Stimulated activated CD8-positive, alpha-beta memory T cell treated with anti-CD3 and anti-CD28 coated beads, Interleukin-4, amount 100 ng/mL, for 4 hours (primary cell): ENCODE measurements at places on chromosomes 3 and 15.

DNA sequence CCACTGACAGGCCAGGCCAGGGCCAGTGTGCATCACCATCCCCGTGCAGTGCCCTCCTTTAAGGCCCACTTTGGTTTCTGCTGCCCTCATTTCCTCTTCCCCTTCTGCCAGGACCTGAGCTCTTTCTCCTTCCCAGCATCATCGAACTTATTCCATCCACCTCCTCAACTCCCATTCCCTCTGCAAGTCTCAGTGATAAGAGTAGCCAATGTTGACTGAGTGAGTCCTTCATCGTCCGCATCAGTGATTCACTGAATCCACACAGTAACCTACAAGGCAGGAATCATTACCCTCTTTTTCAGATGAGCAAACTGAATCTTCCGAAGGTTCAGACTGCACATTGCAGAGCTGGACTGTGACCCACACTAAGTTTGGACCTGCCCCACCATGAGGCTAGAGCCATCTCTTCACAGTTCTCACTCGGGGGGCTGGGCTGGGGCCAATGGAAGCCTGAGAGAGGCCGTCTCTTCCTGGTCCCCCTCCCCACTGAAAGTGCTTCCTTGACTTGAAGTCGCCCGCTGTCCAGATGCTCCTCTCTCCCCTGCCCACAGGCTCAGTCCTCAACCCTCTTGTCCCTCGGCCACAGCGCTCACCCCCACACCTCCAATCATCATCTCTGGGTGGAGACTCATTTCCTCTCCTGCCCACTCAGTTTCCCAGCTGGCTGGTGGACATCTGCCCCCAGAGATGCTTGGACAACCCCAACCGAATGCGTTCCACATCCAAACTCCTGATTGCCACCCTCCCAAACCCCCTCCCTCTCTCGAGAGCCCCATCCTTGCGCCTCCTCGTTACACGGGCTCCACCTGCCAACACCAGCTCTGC lies 15.2 kb upstream of the ANPEP start:
- no peak for DNase-seq

- DNase-seq, result no peak
Observed at GRCh38 chr3:108223928-108224327, 1.7 kb upstream of the IFT57 start.

DNA sequence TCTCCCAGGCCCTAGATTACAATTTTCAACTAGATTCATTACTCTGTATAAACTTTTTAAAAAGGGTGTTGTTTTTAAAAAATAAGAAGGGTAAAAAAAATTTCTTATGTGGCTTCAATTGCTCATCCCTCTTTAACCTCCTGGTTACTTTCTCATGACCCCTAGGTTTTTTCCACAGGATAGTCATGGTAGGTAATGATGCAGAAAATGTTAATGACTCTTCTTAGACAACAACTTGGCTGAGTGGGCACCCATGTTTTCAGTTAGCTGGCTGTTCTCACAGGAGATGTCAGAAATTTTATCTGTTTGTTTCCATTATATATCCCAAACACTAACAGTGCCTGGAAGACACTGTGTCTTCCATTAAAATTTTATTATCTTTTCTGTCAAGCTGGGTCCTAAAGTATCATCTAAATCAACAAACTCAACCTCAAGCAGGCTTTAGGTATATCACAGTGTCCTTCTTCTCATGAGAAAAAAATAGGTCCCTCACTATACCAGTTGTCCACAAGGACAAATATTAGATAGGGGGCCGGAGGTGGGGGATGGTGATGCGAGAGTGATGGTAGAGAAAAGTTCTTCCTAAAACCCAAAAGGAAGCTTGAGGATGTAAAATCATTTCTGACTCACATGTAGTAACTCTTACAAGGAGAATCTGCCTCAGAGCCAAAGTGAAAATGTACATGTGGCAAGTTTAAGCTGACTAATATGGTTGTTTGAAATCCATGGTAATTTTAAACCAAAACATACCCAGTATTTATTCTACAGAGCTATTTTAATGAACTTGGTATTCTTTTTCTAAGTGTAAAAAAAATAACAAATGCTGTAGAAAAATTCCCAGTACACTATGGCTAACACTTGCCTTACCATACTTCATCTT lies 43.3 kb downstream of the PLOD2 start:
- no peak for DNase-seq

- no peak for DNase-seq
Observed at GRCh38 chr15:62976301-62976881, 66.2 kb upstream of the TPM1 start.

GRCh38 chr3:66398228-66399025 lies 102.4 kb downstream of the LRIG1 start:
- no peak for DNase-seq

DNA sequence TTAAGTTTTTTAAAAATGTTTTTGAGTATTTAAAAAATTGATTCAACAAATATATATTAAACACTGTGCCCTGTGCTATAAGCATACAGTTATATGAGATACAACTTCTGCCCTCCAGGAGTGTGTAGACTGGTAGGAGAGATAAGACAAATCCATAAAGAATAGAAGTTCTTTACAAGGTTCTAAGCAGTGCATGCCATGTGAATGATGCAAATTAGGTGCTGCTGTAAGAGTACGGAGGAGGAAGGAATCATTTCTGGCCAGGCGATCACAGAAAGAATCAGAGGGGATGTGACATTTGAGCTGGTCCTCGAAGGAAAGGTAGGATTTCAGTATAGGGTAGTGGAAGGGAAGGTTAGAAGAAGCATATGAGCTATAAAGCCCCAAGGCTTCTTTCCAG lies 14.0 kb downstream of the MAPKBP1 start:
- no peak for DNase-seq

DNA sequence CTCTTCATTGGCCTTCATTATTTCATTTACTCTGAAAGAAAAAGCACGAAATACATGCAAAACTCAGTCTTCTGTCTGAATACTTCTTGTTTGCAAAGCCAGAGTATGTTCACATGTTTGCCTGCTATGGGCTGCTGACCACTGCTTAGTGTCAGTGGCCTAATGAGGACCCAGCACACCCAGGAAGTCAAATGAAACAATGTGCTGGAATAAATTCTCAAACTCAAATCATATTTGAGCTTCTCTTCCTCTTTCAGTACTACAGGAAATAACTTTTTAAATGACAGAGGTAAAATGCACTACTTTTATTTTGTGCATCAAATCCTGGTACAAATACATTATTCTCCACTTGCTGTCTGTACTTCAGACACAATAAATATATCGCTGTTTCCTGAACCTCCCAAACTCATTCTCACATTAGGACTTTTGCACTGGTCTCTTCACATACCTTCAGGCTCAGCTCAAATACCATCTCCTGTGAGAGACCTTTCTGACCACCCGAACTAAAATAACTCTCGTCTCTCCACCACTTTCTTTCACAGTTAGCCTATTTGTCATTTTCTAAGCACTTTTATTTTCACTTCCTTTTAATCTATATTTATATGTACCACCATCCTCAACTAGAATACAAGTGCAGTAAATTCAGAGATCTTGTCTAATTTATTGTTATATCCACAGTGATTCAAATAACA lies 176.8 kb downstream of the TUSC7 start:
- DNase-seq, result no peak

GRCh38 chr3:74121761-74122160 lies 492.7 kb downstream of the CNTN3 start:
- DNase-seq, result no peak

DNA sequence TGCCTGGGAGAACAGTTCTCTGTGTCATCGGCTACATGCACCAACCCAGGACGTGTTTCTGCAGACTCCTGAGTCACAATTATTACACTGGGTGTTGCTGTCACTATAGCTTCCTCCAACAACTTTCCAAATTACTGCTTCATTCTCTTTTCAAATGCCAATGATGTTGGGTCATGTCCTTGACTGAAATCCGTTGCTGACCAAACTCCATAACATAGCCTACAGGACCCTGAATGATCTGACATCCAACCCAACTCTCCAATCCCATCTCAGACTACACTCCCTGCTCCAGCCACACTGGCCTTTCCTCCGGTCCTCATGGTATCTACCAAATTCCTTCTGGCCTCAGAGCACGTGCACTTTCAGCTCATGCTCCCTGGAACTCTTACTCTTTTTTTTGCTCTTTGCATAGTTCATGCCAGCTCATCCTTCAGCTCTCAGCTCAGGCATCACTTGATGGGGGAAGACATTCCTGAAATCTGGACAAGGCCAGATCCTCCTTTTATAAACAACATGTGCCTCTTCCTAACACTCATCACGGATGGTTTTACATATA lies 108.8 kb upstream of the PTPRG start:
- no peak for DNase-seq

GRCh38 chr15:27973886-27974285 lies 125.2 kb downstream of the OCA2 start:
- no peak for DNase-seq

GRCh38 chr15:99439524-99439835 lies 126.3 kb upstream of the MEF2A start:
- no peak for DNase-seq

DNA sequence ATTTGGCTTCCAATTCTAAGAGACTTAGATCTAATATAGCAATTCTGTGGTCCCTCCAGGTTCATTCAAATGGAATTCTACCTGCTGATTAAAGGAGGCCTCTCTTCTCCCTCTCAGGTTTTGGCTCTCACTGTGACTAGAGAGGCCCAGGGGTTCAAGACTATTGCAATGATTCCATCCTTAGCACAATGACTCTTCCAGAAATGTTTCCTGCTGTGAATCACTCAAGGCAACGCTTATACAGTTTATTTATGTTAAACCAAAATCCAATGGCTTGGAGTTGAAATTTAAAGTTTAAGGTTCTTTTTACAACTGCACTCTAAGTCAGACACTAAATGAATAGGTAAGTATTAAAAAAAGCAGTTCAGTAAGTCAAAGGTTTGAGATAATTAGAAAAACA lies 39.9 kb downstream of the IFT57 start:
- DNase-seq, result no peak

DNA sequence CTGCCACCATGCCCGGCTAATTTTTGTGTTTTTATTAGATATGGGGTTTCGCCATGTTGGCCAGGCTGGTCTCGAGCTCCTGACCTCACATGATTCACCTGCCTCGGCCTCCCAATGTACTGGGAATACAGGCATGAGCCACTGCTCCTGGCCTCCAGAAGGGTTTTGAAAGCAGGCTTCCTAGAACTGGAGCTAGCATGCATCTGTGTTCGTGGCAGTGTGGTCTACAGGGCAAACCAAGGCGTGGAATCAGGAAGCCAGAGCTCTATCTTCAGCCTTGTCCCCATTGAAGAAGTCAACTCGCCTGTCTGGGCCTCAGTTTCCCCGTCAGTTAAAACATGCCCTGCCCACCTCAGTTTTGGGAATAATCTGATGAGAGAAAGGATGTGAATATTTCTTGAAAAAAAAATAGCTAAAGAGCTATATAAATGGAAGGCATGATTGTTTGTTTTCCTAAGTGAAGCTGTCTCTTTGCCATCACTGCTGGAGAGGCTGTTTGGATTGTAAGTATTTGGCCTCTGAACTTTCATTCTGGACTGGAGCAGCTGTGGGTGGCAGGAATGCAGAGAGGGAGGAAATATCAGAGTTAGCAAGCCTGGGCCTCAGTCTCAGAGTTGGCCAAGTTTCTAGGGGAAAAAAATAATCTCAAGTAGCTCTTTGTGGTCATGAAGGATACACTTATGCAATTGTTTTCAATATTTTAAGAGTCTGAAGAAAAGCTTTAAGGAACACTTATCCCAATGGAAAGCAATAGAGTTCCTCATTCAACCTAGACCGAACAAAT lies 36.5 kb upstream of the UACA start:
- no peak for DNase-seq

- no peak for DNase-seq
Observed at GRCh38 chr3:195133462-195133861, 137.5 kb downstream of the XXYLT1 start.

GRCh38 chr3:14223595-14223994 lies 45.0 kb downstream of the LSM3 start:
- DNase-seq, result no peak

- DNase-seq, result no peak
Observed at GRCh38 chr3:160478338-160478737, 28.8 kb upstream of the TRIM59 start.

DNA sequence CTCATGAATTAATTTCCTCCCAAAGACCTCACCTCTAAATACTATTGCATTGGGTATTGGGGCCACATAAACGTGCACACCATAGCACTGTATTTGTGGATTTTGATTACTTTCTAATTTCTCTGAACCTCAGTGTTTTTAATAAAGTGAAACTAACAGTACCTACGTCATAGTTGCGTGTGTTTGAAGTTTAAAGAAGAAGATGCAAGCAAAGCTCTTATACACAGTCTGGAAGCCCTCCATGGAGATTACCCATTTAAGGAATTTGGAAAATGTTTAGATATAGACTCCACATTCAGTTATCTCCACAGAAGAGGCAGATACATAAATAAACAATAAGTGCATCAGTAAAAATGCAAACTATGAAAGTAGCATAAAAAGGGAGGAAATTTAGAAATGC lies 581.1 kb upstream of the GBE1 start:
- DNase-seq, result no peak

DNA sequence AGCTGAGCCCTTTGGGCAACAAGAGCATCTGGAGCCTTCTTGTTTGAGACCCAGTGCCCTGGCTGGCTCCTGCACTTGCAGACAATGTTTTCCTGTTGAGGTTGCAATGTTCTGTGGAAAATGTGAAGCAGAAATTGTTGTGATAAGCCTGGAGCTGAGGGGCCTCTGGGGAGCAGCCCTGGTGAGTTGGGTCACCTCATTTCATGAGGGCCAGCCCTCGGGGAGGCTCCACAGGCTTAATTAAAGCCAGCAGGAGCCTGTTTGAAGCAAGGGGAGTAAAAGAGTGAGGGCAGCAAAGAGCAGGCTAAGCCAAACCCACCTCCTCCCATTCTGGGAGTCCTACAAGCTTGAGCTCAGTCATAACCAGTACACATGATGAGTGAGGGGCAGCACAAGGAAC lies 154.3 kb downstream of the ALDH1A2 start:
- DNase-seq, result no peak

DNA sequence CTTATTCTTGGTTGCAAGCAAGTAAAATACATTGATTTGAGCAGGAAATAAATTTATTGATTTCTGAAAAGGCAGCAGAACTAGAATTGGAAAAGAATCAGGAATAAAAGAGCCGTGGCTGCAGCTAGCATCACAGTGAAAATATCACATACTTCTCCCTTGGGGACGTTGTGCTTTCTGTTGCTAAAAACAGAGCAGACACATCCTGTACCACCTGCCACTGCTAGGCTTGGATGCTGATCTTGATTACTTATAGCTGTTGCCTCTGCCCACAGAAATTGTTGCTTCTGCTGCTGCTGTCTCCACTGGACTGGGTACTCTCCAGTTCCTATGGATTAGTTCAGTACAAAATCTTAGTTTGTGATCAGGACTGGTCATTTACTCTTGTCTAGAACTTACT lies 283.8 kb downstream of the C3orf38 start:
- DNase-seq, result no peak
